HAP-1 (cell line): ENCODE measurements at places on chromosomes 16 and 17.

- no peak for DNase-seq
These were observed 126.4 kb downstream of the KCNJ2 start for GRCh38 chr17:70295731-70296130.

GRCh38 chr16:57240851-57241250 lies 4.2 kb upstream of the ARL2BP start:
- DNase-seq, result no peak

DNA sequence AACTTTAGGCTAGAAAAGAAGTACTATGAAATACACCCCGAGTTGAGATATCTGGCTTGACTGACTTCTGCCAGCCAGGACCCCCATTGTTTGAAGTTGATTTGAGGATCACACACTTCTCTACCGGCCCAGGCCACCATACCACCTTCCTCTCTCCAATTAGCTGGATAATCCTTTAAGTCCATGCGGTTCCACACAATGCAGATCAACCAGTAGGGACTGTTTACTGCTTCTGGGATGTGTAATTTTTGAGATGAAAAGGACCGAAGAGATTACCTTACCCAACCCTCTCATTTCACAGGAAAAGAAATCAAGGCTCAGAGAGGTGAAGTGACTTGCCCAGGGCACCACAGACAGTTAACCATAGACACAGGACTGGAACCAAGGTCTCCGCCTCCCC lies 20.5 kb downstream of the ERN1 start:
- DNase-seq, result no peak

DNA sequence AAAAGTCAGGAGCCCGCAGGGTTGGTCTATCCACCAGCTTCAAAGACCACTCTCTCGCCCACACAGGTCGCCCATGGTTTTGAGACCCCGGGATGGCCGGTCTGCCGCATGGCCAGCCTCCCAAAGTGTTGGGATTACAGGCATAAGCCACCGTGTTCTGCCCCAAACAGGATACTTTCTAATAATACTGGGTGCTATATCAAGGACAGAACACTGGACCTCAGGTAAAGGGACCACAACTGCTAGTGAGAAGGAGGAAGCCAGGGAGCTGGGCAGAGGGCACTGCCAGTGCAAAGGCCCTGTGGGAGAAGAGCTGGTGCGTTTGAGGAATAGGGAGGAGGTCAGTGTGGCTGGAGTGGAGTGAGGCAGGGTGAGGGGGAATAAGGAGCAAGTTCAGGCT lies 34.1 kb downstream of the IL21R start:
- no peak for DNase-seq

DNA sequence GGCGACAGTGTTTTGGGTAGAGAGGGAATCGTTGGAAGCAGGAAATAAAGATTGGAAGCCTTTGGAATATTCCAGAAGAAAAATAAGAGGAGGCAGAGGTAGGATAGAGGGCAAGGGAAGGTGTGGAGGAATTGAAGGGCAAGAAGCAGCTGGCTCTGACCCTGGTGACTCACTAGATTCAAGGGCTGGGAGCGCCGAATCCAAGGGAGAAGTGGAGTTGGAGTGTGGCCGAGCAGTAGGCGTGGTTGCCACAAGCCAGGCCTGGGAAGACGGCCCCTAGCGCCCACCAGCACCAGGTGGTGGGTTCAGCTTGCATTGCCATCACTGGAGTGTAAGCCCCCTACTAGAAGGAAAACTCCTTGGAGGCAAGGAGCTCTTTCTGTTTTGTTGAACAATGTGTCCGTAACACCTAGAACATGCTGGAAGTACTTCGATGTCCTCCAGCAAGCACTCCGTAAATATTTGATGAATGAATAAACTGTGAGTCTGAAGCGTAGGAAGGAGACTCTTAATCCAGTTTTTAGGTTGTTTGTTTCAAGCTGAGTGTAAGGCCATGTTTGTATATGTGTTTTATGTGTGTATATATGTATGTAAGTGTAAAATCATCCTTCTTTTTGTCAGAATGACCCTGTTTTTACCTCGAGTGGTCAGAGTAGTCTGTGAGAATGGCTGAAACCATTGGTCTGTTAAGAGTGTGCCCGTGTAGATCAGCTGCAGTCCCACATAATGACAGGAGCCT lies 139.5 kb downstream of the CMIP start:
- no peak for DNase-seq

- no peak for DNase-seq
These were observed 136.6 kb upstream of the CACNG5 start for GRCh38 chr17:66698270-66698669.

DNA sequence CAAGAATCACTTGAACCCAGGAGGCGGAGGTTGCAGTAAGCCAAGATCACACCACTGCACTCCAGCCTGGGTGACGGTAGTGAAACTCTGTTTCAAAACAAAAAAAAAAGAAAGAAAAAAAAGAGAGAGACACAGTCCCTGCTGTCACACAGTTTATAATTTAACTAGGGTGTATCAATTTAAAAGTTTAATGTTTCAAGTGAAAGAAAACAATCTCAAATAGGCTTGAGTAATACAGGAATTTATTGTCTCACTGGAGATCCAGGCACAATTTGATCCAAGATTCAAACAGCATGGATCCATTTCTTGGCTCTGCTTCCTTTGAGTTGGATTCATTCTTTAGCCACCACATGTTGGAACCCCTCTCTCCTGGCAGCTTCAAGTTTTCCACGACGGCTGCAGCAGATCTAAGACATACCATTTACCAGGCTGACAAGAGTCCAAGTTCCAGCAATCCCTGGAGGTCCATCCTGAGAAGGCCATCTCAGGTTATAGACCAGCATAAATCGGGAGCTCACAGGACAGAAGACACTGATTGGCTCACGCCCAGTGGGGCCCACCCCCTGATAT lies 97.5 kb downstream of the YPEL2 start:
- no peak for DNase-seq

- DNase-seq, result no peak
These were observed 337.8 kb upstream of the CDH5 start for GRCh38 chr16:66028510-66029216.

GRCh38 chr17:7217113-7217987 lies 2.3 kb downstream of the DLG4 start:
- peak; percentile 74 for DNase-seq

DNA sequence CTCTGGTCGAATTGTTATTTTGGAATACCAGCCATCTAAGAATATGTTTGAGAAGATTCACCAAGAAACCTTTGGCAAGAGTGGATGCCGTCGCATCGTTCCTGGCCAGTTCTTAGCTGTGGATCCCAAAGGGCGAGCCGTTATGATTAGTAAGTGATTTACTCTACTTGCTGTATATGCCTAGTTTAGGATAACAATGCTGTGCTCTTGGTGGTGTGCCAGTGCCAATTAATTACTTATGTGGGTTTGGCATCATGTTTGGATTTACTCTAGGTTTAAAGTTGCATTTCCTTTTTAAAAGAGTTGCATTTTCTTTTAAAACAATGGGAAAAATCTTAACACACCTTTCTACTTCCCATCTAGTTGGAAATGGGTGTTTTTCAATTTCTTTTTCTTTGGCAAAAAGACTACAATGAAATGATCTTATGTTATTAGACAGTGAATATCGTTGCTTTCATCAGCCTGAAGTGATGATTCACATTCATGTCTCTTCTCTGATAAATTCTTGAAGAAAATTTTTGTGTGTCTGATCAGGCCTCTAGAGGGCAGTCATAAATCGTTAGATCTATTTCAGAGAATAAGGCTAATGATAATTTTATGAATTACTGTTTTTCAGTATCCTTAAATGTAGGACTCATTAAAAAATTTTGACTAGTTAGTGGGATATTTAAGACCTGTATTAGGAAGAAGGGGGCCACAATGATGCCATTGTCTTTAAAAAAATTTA lies 5.6 kb downstream of the SF3B3 start:
- DNase-seq, result no peak

GRCh38 chr17:11869680-11870394 lies 127.4 kb downstream of the ZNF18 start:
- DNase-seq, result no peak

GRCh38 chr16:22719945-22720344 lies 94.0 kb upstream of the HS3ST2 start:
- no peak for DNase-seq

GRCh38 chr17:4375039-4375748 lies 8.7 kb upstream of the UBE2G1 start:
- DNase-seq, result no peak

DNA sequence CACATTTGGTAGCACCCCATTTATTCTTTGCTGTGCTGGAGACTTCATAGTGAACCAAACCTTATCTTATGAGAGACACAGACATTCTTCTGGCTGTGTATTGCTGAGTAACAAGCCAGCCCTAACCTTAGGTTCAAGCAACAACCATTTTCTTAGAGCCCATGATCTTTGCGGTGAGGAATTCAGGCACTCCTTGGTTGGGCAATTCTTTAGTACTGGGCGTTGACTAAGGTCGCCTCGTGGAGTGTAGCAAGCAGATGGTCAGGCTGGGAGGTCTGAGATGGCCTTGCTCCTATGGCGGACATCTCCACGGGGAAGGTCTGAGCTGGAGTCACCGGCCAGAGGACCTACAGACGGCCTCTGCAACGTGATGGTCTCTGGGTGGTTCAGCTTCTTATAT lies 43.1 kb downstream of the ARSG start:
- DNase-seq, result no peak

GRCh38 chr16:86846136-86846535 lies 267.8 kb downstream of the FOXL1 start:
- no peak for DNase-seq

DNA sequence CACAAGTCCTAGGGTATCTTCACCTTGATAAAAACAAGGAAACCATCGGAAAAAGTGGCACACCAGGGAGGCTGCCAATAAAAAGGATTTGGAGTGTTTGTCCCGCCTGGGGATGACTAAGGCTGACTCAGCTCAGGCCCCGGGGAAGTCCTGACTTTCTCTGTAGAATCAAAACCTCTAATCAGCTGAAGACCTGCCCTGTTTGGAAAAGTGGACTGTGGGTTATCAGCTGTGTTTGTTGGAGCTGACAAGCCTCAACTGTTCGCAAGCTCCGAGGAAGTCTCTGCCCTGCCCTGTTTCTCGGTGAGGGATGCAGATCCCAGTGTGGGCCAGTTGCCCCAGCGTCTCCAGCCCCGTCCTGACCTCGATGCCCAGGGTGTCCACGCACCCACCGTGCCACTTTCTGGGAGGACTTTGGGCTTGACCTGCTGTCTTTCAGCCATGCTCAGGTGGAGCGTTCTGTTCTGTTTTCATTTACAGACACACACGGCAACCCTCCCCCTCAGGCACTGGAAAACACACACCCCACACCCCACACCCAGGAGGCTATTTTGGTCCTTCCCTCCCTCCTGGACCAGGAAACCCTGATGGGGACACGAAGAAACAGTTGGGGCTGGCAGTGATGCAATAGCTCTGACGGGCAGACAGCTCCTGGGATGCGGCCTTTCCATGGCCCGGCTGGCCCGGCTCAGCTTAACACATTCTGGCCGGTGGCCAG lies 27.6 kb upstream of the PITPNA start:
- DNase-seq, result no peak

- DNase-seq, result no peak
These were observed 154.1 kb upstream of the PLCG2 start for GRCh38 chr16:81624760-81625543.

DNA sequence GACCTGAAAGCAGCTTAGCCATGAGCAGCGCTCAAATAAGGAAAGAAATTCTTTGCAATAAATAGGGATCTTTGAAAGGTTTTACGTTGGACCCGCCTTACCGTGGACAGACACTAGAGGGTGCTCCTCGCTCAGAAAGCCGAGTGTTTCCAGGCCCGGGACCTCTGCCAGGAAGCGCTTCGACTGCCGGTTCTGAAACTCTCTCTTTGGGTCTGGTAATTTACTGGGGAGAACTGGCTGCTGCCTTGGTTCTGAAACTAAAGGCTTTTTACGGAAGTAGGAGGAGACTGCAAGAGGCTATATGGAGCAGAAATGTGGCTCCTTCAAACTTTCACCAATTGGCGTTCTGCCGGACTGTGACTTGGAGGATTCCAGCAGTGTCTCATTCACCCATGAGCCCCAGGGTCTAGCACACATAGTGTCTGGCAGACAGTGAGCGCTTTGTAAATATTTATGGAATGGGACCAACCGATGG lies 45.6 kb upstream of the HOXB9 start:
- DNase-seq, result peak; percentile 47
